ENCODE measurements at places on chromosomes 6 and 20. TPM values are rescaled to one million over a fixed set of nuclear protein-coding genes. Genes with fewer than 3 reads are reported as not detected.

Gene WASF1
- 88.3 TPM for total RNA-seq

Gene F13A1
- 8.4 TPM for total RNA-seq

Gene EYS
- 0.78 TPM for total RNA-seq

Gene C20orf204
- total RNA-seq = 1.2 TPM

Gene PTPRK
- 438 TPM for total RNA-seq

Gene SMLR1
- not detected for total RNA-seq

Gene IL17F
- total RNA-seq = not detected

Gene RAMACL
- 1.2 TPM for total RNA-seq

Gene LRRC73
- total RNA-seq = 2.7 TPM

Gene MUC21
- not detected for total RNA-seq

DNA sequence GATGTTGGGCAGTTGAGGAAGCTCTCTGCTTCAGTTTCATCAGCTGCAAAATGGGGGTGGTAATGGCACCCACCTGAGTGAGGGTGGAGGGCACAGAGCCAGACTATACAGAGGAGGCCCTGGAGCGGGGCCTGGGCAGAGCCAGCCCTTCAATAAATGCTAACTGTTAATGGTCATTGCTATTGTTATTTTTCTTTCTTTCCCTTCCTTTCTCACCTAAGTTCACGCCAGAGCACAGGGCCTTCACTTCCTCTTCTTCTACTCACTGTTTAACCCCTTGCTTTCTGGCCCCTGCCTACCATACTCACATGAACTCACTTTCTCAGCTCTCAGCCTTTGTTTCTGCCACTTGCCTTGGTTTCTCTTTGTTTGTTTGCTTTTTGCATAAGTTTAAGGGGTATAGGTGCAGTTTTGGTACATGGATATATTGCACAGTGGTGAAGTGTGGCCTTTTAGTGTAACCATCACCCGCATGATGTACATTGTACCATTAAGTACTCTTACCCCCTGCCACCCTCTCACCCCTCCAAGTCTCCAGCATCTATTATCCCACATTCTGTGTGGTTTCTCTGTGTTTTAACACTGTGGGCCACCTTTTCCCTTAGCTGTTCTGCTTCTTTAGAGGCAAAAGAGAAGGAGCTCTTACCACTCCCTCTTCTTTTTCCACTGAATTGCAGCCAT, 7.5 kb upstream of the RREB1 start:
- no peak for DNase-seq

DNA sequence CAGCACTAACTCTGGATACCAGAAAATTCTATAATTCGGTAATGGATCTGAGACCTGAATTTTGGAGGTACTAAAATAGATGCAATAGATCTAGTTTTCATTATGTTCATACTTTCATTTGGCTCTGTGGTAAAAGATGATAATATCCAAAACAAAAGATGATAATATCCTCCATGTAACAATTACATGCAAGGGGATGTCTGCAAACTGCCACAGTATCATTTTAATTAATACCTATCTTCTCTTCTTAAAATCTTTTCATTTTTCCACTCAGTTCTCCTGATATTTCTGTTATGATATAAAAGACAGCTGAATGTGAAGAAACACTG, 15.6 kb downstream of the BTN2A1 start:
- no peak for DNase-seq

DNA sequence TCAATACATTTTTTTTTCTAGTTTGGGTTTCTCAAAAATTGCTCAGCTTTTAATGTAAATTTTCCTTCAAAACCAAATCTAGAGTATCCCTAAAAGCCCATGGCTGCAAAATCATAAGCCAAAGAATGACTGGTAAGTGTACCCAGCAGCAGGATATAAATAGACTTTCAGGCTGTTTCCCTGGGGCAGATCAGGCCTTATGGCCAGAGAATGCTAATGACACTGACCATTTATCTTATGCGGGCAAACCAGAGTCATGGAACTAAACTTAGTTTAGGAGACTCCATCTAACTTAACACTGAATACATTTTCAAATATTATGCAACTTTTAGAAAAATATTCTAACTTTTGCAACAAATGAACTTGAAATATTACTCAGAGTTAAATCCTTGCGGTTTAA, 7.4 kb downstream of the OSER1 start:
- DNase-seq = no peak

DNA sequence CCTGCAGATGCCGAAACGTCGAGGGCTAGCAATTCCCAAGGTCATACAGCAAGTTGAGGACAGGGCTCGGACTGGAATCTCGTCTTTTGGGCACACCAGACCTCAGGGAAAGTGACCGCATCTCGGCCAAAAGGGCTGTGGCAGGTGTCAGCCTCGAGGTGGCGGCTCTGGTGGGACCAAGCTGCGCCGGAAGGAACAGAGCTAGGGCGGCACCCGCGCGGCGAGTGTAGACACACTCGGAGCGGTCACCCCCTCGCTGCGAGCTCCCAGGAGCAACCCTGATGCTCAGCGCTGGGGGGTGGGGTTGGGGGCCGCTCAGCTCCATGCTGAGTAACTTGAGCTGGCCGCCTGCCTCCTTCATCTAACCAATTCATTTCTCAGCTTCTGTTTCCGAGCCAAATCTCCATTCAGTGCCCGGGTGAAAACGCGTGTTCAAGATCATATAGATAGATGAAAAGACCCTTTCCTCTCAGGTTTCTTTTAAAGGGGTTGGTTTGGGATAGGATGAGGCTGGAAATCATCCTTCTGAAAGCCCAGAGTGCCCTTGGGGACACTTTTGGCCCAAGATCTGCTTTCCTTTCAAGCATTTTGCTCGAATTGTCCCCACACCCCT, 2.2 kb upstream of the TUBB2B start:
- DNase-seq = peak; percentile 32

DNA sequence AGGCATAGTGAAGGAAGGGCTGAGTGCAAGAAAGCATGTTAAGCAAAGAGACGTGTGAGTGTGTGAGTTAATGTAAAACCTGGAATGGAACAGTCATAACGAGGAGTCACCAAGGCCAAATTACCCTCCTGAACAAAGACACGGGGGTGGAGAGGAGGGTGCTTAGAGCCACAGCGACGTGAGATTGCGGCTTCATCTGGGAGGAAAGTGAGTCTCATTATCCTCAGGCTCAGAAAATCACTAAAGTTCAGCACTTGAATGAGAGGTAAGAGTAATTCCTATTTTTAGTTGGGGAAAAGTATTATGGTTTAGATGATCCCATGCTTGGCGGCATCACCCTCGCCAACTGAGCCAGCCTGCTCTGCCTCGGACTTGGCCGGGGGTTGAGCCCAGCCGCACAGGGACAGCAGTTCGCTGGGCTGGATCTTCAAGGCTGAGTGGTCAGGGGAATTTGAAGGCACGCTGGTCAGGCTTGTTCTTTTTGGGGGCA, 136.6 kb downstream of the DTNBP1 start:
- no peak for DNase-seq

- DNase-seq = no peak
These were observed 100.4 kb downstream of the TMEM200A start for GRCh38 chr6:130466052-130466747.

GRCh38 chr6:143973097-143973966, 34.7 kb downstream of the PLAGL1 start:
- no peak for DNase-seq

DNA sequence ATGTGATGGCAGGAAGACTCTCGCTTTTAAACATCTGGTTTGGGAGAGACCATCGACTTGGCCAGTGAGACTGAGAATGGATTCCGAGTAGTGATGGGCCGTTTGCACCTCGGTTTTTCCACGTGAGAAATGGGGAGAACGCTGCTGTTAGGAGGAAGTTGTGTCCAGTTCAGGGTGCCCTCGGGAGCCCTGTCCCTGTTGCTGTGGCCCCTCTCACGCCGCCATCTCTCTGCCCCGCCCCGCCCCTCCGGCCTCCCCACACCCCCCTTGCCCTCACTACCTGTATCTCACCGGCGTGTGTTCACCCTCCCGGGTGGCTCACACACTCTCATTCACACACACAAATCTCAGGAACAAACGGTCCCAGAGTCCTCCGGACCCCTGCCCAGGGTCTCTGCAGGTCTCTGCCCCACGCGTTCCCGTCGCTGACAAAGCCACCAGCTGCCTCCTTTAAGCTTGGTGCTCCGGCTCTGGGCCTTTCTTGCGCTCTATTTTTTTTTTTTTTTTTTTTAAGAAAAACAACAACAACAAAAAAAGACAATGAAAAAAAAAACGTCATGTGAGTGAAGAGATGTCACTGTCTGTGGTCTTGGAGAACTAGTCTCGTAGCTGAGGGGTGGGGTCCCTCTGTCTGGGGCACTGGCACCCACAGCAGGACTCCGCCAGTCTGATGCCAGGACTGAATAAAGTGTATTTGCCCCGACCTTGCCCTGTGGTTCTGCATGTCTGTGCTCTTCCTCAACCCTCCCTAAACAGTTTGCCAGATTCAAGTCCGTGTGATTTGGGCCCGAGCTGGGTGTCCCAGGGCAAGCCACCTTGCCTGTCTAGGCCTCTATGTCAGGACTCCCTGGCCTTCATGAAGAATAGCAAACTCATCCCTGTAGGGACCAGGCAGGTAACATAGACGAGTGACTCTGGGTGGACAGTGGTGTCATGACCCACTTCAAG, 2.9 kb downstream of the SOX12 start:
- DNase-seq = no peak

- DNase-seq = no peak
These were observed 295.7 kb upstream of the TSHZ2 start for GRCh38 chr20:52676283-52676995.

- no peak for DNase-seq
These were observed 11.8 kb downstream of the MAS1 start for GRCh38 chr6:159902620-159903019.

- no peak for DNase-seq
These were observed 345.3 kb upstream of the SLC35B3 start for GRCh38 chr6:8780653-8781052.

- no peak for DNase-seq
These were observed 114.7 kb downstream of the GJA10 start for GRCh38 chr6:90008908-90009501.

GRCh38 chr6:144062786-144063185, 32.6 kb downstream of the SF3B5 start:
- no peak for DNase-seq

DNA sequence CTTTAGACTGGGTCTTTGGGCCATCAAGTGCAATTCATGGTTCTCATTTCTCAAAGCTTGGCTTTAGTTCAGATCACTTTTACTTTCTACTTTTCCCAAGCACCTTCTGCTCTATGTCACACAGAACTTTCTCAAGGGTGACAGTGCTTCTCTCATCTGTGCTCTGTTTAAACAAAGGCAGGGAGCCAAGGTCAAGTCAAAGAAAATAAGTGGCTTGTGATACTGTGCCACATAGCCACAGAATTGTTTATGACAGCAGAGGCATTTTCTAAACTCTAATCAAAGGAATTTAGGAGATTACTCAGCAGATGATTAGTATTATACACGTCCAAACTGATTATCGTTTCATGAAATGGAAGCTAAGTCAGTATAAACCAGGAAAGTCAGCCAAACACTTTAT, 348.0 kb downstream of the HDGFL1 start:
- no peak for DNase-seq

GRCh38 chr6:156348424-156348823, 428.8 kb upstream of the ARID1B start:
- no peak for DNase-seq

- no peak for DNase-seq
These were observed 625.9 kb upstream of the FLRT3 start for GRCh38 chr20:14963262-14963663.

DNA sequence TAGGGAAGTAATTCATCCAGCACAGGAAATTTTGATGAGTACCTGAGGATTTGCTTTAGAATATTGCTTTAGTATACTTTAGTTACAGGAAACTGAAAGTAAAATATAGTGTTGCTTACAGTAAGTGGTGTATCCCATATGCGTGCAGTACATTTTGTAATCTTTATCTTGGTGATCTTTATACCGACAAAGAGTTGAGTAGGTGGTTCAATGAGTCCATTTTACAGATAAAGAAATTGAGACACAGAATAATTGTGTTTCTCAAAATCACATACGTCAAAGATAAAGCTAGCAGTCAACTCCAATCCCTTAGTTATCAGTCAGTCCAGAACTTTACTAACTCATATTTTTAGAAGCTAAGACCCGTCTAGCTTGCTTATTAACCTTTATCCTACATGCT, 65.8 kb upstream of the E2F3 start:
- DNase-seq = no peak

GRCh38 chr6:27293436-27294098, 18.5 kb downstream of the POM121L2 start:
- DNase-seq = no peak

GRCh38 chr20:62266851-62267250, 28.5 kb downstream of the OSBPL2 start:
- DNase-seq = no peak

DNA sequence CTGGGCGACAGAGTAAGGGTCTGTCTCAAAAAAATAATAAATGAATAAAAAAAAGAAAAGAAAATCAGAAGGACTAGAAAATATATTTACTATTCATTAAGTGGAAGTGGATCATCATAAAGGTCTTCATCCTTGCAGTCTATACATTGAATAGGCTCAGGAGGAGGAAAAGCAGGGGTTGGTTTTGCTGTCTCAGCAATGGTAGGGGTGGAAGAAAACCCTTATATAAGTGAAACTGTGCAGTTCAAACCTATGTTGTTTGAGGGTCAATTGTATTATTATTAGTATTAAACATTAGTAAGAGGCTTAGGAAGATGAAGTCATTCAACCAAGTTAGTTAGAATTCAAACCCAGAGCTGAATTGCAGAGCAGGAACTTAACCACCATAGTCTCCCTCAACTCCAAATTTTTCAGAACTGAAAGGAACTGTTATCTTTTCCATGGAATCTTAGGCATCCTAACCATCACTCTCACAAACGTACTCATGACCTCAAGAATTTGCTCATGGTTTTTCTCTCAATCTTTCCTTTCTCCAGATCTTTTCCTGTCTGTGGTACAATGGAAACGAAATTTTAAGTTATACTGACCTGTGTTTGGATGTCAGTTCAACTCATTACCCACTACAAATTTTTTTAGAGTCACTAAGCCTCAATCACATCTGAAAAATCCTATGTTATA, 7.7 kb upstream of the SMIM13 start:
- no peak for DNase-seq

DNA sequence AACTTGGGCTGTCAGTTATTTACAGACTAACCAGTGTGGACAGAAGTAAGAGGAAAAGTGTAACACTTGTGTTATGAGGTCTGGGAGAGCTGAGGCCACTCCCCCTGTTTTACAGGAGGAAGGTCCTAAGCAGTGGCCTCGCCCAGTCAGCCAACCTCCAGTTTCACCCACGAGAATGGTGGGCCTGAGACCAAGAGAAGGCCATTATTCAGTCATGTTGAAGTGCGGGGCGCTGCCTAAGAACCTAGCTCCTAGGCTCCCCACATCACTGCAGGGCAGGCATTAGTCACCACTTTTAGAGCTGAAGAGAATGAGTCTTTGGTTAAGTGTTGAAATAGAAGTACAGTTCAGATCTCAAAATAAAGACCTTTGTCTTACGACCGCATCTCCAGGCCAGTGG, 27.9 kb downstream of the CDYL start:
- DNase-seq = no peak

DNA sequence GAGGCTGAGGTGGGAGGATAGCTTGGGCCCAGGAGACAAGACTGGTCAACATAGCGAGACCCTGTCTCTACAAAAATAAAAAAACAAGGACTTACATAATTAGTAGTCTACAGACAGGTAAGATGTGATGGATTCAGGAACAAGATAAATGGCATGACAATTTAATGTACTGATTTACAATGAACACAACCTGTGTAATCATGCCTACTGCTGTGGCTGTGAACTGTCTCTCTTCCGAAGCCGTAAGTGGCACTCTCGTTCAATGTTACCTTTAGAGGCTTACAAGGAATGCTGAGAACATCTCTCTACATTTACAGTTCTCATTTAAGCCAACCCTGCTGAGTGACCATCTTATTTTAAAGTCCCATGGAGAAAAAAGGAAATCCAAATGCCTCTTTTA, 134.8 kb upstream of the PRDM1 start:
- DNase-seq = no peak

Measured in occipital lobe (tissue), 3 donors.